Anterior cingulate cortex (tissue), 58 donors: ENCODE measurements at places on chromosomes 5 and 9.

DNA sequence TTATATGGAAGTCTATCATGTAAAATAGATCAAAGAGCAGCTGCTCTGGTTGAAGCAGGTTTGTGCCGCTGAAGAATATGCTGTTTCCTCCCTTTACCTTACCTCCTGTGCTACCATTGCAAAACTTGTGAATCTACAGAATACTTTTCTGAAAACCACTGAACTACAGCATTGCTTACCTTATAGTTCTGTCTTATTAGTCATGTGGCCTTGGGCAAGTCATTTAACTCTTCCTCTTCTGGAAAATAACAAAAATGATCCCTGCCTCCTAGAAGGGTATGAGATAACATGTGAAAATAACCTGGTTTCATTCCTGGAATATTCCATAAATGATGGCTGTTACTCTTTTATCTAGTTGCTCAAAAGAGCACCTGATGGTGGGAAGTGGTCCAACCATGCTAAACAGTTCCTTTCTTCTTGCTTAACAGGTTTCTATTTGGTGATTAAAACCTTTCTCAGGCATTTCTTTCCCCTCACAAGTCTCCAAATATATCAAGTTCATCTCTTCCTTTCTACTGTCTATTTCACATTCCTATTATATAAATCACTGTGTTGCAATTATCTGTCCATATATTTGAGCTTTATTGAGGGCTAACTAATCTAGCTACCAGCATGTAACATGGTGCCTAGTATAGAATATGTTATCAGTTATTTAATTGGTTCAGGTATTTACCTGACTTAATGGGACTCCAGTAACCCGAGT lies 15.0 kb downstream of the TRIM32 start:
- no peak for DNase-seq

DNA sequence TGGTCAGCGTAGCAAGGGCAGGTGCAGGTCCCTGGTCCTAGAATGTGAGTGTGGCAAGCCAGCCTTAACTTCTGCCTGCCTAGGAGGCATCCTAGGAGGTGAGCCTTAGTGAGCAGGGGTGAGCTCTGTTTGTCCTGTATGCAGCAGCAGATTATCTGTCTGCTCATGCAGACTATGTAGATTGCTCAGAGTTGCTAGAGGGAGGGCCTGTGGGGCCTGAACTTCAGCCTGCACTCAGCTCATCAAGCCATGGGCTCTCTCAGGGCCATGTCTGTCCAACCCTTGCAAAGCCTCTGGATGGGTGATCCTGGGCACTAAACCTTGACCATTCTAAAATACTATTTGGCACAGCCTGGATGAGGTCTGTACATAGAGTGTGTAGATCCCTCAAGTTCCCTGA lies 8.5 kb upstream of the CTSL start:
- DNase-seq: no peak

DNA sequence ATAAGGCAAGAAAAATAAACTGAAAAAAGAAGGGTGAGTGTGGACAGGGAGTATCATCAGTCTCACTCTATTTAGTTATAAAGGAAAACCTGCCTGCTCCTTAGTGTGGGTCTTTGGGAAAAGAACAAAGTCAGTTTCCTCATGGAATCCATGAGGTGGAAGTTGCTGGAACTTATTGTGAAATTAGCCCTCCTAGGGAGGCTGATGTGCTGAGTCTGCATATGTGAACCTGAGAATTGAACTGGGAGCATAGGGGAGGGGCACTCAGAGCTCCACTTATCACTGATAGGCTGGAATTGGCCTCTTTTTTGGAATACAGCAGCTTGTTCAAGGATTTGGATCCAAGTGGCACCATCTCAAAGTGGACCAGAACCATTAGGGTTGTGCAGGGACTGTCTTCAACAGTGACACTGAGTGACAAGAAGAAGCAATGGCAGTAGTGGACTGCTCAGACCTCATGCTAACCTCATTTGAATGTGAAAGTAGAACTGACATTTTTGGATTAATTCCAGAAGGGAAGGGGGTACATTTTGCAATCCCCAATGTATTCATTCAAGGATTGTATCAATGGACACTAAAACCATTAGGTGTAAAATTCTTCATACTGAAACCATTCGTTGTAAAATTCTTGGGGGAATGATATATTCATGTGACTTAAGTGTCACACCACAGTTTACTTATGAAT lies 103.6 kb upstream of the KLF9 start:
- DNase-seq: no peak

- DNase-seq: no peak
Observed at GRCh38 chr5:138979684-138980280, 104.6 kb upstream of the LRRTM2 start.

GRCh38 chr9:113215132-113215531 lies 5.9 kb downstream of the FKBP15 start:
- DNase-seq: no peak

- peak; percentile 9 for DNase-seq
Observed at GRCh38 chr5:76256116-76256889, 146.8 kb upstream of the IQGAP2 start.

GRCh38 chr9:92734931-92735635 lies 29.6 kb downstream of the BICD2 start:
- DNase-seq: no peak

GRCh38 chr9:91736898-91737601 lies 213.0 kb downstream of the ROR2 start:
- no peak for DNase-seq

- no peak for DNase-seq
Observed at GRCh38 chr9:123568691-123569688, 213.0 kb downstream of the CRB2 start.

GRCh38 chr5:171578049-171578828 lies 158.8 kb downstream of the FGF18 start:
- no peak for DNase-seq

- DNase-seq: peak; percentile 4
Observed at GRCh38 chr5:162209005-162209605, 141.5 kb downstream of the GABRG2 start.

DNA sequence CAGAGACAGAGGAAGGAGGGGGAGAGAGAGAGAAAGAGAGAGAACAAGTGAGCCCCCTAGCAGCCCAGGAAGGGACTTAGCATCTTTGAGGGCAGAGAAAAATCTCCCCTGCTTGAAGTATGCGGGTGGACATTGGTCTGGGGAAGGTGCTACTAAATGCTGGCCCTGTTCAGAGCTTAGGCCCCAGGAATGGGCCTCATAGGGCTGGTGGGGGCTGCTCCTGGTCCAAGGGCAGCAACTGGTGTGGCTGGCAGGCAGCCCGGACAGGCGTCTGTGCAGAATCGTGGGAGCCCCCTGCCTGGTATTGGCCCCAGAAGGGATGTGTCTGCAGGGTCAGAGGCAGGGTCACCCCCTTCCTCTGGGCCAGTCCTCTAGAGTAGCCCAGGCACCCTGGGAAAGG lies 47.8 kb upstream of the SUSD3 start:
- no peak for DNase-seq

DNA sequence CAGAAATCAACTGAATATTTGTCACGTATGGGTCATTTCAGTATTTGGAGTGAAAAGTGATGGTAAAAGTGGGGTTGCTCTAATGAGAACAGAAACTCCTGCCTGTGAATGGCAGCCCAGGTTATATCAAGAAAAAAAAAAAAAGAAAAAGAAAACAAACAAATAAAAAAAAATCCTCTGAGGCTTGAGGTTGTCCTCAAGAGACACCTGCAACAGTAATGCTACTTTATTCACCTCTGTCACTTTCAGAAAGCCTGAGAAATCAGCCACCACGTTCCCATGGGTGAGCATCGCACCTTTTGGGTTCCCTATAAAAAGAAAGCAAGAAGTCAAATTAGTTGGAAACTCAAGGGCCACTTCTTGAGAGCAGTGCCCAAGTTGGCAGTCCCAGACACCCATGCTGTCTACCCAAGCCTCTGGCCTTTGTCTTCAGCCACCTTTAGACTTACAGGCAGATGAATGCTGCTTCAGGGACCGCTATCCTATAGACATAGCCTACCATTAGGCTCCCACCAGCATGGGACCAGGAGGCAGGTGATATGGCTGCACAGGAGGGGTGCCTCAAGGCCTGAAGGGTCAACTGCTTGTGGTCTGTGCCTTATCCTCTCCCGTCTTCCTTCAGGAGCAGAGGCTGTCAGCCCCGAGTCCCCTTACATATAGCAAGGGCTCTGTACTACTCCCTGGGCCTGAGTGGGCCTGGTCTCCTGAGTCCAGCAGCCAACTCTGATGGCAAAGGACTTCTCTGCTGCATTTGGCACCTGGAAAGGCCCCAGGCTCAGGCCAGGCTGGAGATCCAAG lies 31.1 kb upstream of the MEIKIN start:
- DNase-seq: no peak

- no peak for DNase-seq
Observed at GRCh38 chr5:43711496-43711895, 108.5 kb downstream of the NNT start.

- no peak for DNase-seq
Observed at GRCh38 chr5:122871661-122872060, 26.2 kb downstream of the SNX24 start.

- no peak for DNase-seq
Observed at GRCh38 chr5:141816598-141817399, 61.4 kb downstream of the PCDH1 start.

DNA sequence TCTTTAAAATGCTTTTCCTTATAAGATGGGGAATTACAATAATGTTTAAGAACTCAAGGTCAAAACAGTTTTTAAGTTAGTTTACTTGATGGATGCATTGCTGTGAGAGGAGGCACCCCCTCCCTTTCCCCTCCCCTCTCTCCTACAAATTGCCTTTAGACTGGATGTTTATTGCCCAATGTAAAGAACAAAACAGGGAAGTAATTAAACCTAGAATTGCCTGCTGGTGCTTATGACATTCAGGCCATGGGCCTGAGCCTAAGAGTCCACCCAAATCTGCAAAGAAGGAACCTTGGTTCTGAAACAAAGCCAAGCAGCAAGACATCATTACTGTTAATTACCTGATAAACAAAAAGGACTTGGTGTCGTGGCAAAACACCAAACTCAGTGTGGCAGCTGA lies 630.3 kb downstream of the ISL1 start:
- no peak for DNase-seq

DNA sequence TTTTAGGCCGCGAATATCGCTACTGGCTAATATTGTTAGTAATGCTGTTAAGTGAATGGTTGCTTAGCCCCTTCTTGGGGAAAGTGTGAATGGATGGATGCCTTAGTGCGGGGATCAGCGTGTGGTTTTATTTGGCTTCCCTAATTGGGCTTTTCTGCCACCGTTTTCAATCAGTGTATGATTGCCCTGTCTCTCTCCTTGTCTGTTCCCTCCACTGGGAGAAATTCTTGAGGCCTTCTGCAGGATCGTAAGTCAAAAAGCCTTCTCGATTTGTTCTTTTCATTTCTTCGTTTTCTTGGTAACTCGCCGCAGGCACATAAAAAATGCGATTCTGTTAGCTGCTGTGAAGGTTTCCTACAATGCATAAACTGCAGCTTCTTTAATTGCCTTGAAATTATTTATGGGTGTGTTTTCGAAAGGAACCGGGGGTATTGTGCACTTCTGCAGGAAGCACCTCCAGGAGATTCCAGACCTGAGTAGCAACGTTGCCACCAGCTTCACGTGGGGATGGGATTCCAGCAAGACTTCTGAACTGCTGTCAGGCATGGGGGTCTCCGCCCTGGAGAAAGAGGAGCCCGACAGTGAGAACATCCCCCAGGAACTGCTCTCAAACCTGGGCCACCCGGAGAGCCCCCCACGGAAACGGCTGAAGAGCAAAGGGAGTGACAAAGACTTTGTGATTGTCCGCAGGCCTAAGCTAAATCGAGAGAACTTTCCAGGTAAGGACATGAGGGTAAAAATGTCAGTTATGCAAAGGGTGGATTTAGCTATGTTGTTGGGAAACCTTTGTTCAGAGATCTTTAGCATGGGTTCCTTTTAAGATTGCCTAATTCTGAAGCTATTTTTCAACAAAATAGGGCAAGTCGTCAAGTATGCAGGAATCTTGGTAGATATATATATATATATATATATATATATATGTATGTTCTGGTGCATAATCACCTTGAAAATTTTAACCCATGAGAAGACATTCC lies 700 bp downstream of the SKP2 start:
- DNase-seq: no peak
